Stimulated activated CD4-positive, alpha-beta T cell treated with anti-CD3 and anti-CD28 coated beads, TNF-alpha, amount 100 ng/mL, for 1 hour (primary cell): ENCODE measurements at places on chromosomes 7 and 10.

DNA sequence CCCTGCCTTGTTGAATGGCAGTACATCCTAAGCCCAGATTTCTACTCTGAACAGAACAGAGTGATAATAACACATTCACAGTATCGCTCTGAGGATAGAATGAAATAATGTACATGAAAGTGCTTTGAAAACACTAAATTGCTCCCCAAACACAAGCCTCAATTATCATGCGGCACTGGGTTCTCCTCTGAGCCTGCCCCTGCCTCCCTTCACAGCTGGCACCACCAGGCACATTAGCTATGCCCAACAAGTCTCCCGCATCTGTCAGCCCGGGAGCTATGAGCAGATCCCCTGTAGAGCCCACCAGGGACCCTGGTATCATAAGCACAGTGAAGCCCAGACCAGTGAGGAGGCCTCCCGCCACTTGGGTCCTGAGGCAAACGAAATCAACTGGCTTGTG lies 405.5 kb downstream of the GRID1 start:
- DNase-seq: no peak

DNA sequence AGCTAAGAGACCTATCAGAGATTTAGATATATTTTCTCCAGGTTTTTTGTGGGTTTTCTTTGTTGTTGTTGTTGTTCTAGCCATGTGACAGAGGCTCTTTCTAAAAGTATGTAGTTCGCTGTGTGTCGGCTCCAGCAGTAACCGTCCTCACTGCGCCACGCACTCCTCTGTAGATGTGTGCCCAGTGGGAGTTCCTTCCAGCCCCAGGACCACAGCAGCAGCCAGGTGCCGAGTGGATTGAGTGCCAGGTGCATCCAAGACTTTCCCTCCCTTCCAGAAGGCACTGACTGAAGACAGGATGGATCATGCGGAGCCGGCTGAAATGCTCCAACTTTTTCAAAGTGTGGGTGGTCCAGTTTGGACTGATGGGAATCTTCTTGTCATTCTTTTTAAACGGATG lies 31.8 kb downstream of the WDR86 start:
- DNase-seq: no peak

DNA sequence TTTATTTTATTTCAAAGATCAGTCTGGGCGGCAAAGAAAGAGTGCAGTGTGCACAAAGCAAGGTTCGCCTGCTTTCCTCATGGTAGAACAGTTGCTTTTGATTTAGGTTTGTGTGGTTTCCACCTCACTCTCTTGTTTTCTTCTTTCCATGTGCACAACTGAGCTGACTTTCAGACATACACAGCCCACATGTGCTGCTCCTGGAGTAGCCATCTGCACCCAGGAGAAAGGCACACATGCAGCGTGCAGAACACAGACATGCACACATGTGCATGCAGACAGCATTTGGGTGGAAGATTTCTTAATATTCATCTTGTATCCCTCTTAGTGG lies 302.1 kb downstream of the FZD1 start:
- no peak for DNase-seq

GRCh38 chr10:23981520-23982309 lies 227.2 kb upstream of the KIAA1217 start:
- no peak for DNase-seq

DNA sequence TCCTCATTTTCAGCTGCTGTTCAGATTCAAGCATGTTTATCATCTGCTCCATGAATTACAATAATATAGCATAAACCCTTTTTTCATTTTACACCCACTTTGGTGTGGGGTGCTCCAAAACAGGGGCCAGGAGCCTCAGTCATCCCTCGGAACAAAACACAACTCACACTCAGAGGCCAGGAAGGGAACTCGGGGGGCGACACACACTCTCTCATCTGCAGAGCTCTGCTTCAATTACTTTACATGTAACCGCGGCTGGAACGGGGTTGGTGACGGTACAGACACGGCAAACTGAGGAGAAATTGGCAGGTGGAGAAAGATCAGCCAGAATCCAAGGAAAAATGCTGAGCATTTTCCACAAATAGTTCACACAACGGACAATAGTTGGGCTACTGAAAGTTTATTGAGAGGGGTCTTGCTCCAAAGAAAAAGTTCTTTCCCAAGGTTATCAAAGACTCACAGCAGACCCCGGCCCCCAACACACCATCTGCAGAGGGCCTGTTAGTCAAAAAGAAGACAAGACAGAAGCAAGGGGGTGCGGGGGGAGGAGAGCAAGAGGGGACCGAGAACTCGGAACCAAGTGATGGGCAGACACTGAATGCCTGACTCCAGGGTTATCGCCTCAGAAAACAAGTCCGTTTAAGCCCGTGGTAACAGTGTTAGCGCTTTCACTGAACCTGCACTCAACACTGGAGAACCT lies 20.5 kb downstream of the DIP2C start:
- DNase-seq: no peak

- DNase-seq: no peak
These were observed 24.2 kb upstream of the FAM20C start for GRCh38 chr7:167976-168791.

DNA sequence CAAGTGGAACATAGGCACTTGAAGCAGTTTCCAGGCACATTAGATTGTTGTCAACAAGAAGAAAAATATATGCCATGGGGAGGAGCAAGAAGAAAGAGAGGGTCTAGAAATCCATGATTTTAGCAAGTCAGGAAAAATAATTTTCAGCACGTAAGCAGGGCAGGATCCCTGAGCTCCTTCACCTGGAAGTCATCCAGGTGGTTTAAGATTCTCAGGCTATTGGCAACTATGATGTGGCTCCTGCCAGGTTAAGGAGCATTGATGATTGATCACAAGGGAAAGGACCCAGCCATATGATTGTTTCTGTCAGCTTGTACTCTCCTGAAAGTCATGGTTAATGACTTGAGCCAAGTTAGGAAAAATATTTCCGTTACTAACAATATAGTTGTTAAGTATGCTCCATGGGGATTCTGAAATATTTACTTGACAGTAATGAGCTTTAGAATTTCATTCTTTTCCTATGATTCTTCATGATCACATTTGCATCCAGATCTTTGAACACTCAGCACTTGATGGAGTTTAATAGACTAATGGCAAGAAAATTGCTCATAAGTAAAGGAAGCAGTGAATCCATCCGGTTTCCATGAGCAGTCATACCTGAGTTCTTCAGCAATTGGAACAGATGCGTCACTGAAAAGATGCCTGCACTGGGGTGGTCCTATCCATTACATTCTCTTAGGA lies 209.1 kb downstream of the BICC1 start:
- DNase-seq: no peak
